Activated naive CD4-positive, alpha-beta T cell (primary cell): ENCODE measurements at places on chromosomes 3 and 15.

GRCh38 chr15:51382787-51383186, 41.3 kb downstream of the GLDN start:
- no peak for DNase-seq

- no peak for DNase-seq
Observed at GRCh38 chr3:129837065-129837642, 56.4 kb downstream of the TMCC1 start.

- no peak for DNase-seq
Observed at GRCh38 chr3:123129092-123129491, 62.3 kb downstream of the PDIA5 start.

- DNase-seq, result no peak
Observed at GRCh38 chr3:13655061-13655913, 106.4 kb downstream of the FBLN2 start.

DNA sequence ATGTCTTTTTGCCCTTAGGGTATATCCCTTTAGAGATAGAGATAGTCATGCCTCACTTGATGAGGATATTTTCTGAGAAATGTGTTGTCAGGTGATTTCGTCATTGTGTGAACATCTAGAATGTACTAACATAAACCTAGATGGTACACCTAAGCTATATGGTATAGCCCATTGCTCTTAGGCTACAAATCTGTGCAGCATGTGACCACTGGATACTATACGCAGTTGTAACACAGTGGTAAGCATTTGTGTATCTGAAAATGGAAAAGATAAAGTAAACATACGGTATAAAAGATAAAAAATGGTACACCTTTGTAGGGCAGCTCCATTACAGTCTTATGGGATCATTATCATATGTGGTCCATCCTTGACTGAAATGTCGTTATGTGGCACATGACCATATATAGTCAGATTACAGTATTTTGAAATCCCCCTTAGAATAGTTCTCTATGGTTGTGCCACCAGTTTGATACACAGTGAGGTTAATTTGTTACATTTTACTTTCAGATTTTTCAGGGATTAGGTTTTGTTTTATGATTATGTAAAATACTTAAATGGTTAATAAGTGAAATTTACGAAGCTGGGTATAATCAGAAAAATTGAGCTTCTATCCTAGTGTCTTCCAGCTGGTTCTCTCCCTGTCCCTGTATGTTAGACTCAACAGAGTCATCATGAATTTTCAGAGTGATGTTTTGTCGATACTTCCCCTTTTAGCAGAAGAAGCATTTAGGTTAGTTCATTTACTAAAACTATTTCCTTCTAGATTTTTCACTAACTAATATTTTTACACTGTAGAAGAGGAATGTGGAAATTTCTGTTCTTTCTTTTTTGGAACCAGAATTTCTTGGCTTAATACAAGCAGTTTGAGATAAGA, 12.8 kb downstream of the SETD5 start:
- DNase-seq, result no peak

- no peak for DNase-seq
Observed at GRCh38 chr15:41876007-41876406, 17.8 kb downstream of the SPTBN5 start.

GRCh38 chr3:24793896-24794295, 299.2 kb upstream of the THRB start:
- no peak for DNase-seq

DNA sequence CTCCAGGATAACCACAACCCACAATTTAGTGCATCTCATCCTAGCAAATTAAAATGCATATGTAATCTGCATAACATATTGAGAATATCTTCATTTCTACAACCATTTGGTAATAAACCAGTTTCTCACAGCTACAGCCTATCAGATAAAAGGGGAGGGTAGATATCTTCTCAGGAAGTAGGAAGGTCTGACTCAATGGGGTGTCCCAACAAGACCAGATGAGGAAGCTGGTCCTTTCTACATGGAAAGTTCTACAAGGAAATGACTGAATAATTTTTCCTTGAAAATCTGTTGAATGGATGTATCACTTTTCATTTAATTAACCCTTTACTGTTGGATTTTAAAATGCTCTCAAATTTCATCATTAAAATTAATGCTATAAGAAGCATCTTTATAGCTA, 17.4 kb upstream of the TMPRSS7 start:
- no peak for DNase-seq

GRCh38 chr15:83565553-83566159, 88.3 kb upstream of the ADAMTSL3 start:
- DNase-seq, result no peak

- no peak for DNase-seq
Observed at GRCh38 chr15:56019060-56019793, 25.8 kb upstream of the NEDD4 start.

DNA sequence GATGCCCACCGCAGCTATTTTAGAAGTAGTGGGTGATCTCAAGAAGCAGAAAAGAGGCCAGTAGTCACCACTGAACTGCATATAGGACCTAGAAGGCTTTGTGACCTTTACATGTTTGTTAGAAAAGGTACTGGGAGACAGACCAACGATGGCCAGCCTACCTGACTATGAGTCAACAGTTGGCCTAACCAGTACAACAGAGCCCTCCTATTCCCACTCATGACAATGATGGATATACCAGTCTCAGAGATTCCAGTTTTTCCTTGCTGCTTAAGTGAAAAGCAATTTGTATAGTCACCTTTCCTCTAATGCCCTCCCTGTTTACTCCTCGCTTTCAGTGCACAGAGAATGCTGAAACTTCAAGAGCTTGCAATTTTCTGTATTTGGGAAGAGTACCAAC, 86.6 kb upstream of the PPIB start:
- DNase-seq, result no peak

- DNase-seq, result no peak
Observed at GRCh38 chr3:141729240-141729639, 8.9 kb upstream of the RNF7 start.

DNA sequence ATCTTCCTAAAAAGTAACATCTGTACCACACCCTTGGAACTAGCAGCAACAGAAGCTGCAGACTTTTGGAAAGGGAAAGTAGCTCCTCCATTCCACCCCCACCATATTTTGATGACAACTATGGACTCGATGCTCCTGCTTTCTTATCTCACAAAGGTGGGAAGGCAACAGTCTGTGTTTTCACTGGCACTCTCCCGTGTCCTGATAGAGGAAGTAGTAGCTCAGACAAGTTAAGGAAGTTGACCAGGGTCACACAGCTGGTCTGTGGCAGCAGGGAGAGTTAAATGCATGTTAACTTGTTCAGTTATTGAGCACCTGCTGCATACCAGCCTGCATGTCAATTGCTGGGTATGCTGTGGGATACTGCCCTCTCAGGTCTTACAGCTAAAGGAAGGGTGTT, 33.1 kb downstream of the BHLHE40 start:
- no peak for DNase-seq

DNA sequence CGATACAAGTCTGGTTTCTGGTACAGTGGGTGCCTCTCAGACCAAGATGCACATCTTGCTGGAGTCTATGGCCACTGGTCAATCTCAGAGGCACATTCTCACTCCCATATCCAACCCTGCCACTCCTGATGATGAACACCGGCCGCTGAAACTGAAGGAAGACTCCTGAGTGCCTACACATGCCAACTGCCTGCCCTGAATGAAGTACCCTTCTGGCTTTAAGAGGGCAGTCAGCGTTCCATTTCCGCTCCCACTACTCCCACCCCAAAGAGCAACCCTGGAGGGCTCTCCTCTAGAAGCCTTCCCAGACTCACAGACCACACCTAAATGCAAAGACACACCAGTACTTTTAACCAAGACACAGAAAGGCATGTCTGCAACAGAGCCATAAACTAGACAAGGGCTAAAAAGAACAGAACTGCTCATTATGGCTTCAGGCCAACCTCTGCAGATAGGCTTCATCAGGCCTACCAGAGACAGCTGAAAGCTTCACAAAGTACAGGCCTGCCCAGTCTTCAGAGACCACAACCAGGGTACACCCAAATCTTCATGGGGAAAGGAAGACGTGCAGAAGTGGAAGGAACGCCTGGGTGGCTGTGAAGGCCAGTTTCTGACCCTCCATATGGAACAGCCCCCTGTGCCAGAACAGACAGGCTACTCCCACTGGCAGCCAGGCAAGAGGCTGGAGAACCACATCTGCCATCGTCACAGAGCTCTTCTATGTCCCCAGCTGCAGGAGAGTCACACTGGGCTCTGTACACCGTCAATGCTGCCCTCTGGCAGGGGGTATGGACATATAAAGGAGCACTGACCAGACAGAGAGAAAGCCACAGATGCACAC, 14.3 kb downstream of the ANP32A start:
- DNase-seq, result no peak

GRCh38 chr3:85255949-85256348, 297.2 kb downstream of the CADM2 start:
- no peak for DNase-seq

DNA sequence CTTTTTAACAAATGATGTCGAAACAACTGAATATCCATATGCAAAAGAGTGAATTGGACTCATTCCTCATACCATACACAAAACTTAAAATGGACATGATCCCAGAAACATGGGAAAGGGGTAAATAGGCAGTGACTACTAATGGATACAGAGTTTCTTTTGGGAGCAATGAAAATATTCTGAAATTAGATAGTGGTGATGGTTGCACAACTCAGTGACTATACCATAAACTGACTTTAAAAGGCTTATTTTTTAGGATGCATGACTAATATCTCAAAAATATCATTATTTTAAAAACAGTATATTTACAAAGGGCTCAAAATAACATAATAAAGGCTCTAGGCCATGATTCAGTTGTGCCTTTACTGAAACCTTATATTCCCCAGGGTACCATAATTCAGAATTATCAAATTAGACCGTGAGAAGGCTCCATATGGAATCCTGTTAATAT, 16.3 kb upstream of the ATP13A3 start:
- DNase-seq, result no peak

DNA sequence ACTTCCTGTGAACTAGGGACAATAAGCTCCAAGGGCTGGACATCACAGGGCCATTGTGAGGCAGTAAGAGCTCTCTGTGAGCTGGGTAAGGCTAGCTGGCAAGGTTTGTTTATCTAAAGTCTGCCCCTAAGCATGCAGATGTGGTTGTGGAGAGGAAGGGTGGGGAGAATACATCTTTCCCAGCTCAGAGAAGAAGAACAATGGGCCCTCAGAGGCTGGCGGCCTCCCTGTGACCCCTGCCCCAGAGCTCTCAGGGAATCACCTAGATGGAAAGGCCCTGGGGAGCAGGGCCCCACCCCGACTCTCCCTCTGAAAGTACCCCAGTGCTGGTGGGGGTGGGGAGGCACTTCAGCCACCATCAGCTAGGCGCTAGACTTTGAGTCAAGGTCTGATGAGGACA, 4.3 kb upstream of the AP3B2 start:
- DNase-seq, result no peak

DNA sequence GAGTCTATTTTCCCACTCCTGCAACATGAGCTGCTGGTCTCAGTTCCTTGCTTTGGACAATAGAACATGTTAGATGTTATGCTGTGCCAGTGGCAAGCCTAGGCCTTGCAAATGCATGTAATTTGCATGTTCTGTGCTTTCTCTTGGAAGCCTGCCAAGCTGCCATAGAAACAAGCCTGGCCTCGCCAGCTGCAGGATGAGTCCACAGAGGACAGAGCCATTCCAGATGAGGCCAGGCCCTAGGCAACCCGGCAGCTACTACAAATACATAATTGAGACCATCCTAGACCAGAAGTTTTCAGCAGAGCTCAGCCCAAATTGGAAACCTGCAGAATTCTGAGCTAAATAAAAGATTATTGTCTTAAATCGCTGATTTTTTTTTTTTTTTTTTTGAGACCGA, 39.6 kb downstream of the TRIM69 start:
- DNase-seq, result no peak

DNA sequence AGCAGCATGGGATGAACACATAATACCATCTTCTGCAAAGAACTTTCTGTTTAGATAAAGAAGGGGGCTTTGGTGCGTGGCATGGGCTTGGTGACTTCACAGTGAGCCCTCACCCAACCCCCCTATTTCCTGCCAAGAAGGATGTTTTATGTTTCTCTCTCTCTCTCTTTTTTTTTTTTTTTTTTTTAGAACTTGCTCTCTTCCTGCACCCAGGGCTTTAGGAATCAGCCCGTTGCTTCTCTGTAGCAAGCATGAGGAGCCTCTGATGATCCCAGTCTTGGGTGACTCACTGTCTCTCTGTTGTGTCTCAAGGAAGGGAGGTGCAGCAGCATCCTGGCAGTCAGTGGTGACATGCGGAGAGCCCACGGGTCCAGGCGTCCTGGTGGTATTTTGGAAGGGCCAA, 49.1 kb downstream of the CCK start:
- DNase-seq, result no peak

DNA sequence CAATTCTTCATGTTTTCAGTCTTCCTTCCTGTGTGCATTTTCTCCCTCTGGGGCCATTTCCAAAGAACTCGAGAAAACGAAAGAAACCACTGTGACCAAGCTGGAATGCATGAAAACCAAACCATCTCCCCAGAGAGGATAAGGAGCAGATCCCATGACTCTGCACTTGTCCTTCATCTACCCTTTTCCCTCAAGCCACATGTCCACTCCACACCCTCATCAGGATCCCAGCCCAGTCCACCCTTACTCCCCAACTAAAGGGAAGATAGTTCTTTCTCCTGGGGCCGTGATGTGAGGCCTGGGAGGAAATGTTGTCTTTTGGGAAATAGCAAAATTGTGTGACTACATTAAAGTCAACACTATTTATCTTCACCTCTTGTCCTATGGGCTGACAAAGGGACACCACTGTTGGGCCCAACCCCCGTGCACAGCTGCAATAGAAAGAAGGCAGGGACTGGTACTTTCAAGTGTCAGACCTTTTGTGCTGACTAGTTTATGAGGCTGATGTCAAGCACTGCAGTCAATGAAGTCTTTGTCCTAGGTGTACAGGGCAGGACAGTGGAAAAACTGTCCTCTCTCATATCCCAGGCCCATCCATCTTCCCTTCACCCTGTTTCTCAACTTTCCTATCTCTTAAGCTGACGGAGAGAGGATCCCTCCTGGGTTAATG, 487.1 kb upstream of the NR2F2 start:
- no peak for DNase-seq

DNA sequence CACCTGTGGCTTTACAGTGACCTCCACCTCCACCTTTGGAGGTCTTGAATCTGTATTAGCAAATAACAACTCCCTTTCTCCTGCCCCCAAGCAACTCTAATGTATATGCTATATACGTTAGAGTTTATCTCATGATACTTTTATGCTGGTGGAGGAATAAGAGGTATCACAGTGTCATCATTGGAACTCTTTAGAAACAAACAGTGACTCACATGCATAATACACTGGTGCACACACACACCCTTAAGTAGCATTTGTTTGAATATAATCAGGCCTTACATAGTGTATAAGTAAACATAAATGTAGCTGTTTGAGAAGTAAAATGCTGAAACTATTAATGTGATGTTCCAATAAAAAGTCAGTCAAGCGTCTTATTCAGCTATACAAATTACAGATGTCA, 280.2 kb upstream of the C2CD4B start:
- no peak for DNase-seq

GRCh38 chr3:139772539-139773500, 95.0 kb upstream of the NMNAT3 start:
- no peak for DNase-seq

- DNase-seq, result no peak
Observed at GRCh38 chr15:36965570-36966342, 134.6 kb downstream of the MEIS2 start.
